Pancreas (tissue), 10 donors: ENCODE measurements at places on chromosomes 4 and X. TPM values are rescaled to one million over a fixed set of nuclear protein-coding genes. Genes with fewer than 3 reads are reported as not detected.

Gene ANXA5
- polyA plus RNA-seq, result 149 TPM

GRCh38 chrX:586351-586750 lies 44.2 kb upstream of the SHOX start:
- H3K4me3 ChIP-seq, result no peak overlapping the region
- H3K4me1 ChIP-seq, result no peaks in the 10 kb centered on the region
- H3K27ac ChIP-seq, result no peak overlapping the region
- no peak for DNase-seq
- no peaks in the 10 kb centered on the region for H3K36me3 ChIP-seq
- no peaks in the 10 kb centered on the region for H3K27me3 ChIP-seq

Gene DMRTC1
- polyA plus RNA-seq, result not detected

Gene PNMA6A
- 0.91 TPM for polyA plus RNA-seq

- no peaks in the 10 kb centered on the region for H3K4me1 ChIP-seq
- DNase-seq, result no peak
- no peak overlapping the region for H3K4me3 ChIP-seq
- H3K27ac ChIP-seq, result no peak overlapping the region
- no peaks in the 10 kb centered on the region for H3K36me3 ChIP-seq
Measured at GRCh38 chrX:132463411-132463810, 25.4 kb downstream of the MBNL3 start.

Gene P2RY4
- polyA plus RNA-seq, result 0.09 TPM

- no peaks in the 10 kb centered on the region for H3K27me3 ChIP-seq
- H3K4me3 ChIP-seq, result no peak overlapping the region
- no peaks in the 10 kb centered on the region for H3K36me3 ChIP-seq
- H3K27ac ChIP-seq, result no peak overlapping the region
- DNase-seq, result no peak
Measured at GRCh38 chrX:1493877-1494510, 41.3 kb upstream of the ASMTL start.

GRCh38 chrX:97638621-97639020 lies 754.9 kb downstream of the RPA4 start:
- no peaks in the 10 kb centered on the region for H3K4me1 ChIP-seq
- no peaks in the 10 kb centered on the region for H3K27me3 ChIP-seq

DNA sequence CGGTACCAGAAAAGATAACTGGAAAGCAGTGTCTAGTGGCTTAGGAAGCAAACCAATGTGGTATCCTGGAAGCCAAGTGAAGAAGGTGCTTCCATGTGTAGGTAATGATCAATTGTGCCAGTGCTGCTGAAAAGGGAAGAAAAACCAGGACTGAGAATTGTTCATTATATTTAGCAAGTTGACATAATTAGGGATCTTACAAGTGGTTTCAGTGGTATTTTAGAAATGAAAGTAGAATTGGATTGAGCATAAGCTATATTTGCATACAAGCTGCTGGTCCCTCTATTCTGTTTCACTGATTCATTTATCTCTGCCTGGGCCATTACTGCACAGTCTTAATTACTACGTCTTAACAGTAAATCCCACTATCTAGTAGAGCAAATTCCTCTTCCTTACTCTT lies 32.3 kb downstream of the PRDM8 start:
- no peaks in the 10 kb centered on the region for H3K36me3 ChIP-seq
- no peak for DNase-seq
- H3K4me1 ChIP-seq, result no peaks in the 10 kb centered on the region
- no peaks in the 10 kb centered on the region for H3K27me3 ChIP-seq
- H3K27ac ChIP-seq, result no peak overlapping the region

GRCh38 chrX:130848763-130849162 lies 54.2 kb downstream of the ENOX2 start:
- H3K36me3 ChIP-seq, result no peaks in the 10 kb centered on the region
- no peaks in the 10 kb centered on the region for H3K4me1 ChIP-seq
- DNase-seq, result no peak
- H3K4me3 ChIP-seq, result no peak overlapping the region
- no peaks in the 10 kb centered on the region for H3K27me3 ChIP-seq

- no peak overlapping the region for H3K27ac ChIP-seq
- no peaks in the 10 kb centered on the region for H3K4me1 ChIP-seq
- DNase-seq, result no peak
- H3K36me3 ChIP-seq, result no peaks in the 10 kb centered on the region
- no peak overlapping the region for H3K4me3 ChIP-seq
Measured at GRCh38 chr4:165828928-165829327, 44.1 kb upstream of the TLL1 start.

Gene SMARCA5
- polyA plus RNA-seq, result 13.0 TPM

GRCh38 chr4:121777625-121778024 lies 12.7 kb upstream of the SMIM43 start:
- H3K27ac ChIP-seq, result no peak overlapping the region
- no peaks in the 10 kb centered on the region for H3K36me3 ChIP-seq
- no peak for DNase-seq
- no peaks in the 10 kb centered on the region for H3K4me1 ChIP-seq
- H3K27me3 ChIP-seq, result no peaks in the 10 kb centered on the region

DNA sequence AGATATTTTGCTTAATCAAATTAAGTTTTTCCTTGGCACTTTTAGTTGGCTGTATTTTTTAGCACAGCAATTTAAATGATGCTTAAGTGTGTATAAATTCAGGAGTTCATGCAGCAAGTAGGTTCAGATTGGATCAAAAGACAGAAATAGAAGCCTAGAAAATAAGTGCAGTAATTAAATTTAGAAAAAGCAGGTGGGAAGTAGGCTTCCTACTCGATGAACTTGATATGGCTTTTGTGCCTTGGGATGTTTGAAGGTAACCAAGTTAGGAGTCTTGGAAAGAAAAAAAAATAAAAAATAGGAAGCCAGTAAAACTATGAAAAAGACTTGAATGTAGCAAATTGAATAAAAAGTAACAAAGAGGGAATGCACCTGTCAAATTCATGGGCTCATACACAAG lies 372.3 kb downstream of the SPOCK3 start:
- no peak overlapping the region for H3K4me3 ChIP-seq
- no peak overlapping the region for H3K27ac ChIP-seq
- H3K4me1 ChIP-seq, result no peaks in the 10 kb centered on the region
- no peaks in the 10 kb centered on the region for H3K27me3 ChIP-seq

DNA sequence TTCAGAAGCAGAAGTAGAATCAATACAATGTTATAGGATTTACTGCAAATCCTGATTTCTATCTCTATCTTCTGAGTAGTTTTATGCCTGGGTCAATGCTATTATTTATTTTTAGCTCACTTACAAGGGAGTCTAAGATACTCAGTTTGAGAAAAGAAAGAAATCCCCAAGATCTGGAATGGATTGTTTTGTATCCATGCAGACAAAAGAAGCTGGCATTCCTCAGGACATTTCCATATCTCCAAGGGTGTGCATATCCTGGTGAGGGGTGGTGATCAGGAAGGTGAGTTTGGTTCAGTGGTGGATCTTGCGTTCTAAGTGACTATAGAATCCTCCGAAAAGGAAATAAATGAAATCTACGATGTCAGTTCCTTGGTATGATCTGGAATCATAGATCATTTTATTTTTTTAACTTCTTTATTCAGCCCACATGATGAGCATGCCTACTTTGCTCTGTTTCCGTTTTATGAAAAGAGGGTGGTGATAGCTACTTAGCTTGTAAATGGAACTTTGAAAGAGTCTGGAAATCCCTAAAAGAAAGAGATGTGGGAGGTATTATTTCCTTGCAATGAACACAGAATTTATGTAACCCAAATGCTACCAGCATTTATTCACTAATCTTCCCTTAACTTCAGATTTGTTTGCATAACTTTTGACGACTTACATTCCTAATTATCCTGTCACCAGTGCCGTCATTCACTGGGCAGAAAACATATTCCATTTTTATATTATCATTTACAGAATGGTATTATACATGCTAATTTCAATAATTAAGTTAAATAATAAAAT lies 81.1 kb upstream of the RAPGEF2 start:
- no peaks in the 10 kb centered on the region for H3K27me3 ChIP-seq
- H3K4me1 ChIP-seq, result no peaks in the 10 kb centered on the region
- H3K36me3 ChIP-seq, result no peaks in the 10 kb centered on the region

Gene FNIP2
- polyA plus RNA-seq, result 6.3 TPM

DNA sequence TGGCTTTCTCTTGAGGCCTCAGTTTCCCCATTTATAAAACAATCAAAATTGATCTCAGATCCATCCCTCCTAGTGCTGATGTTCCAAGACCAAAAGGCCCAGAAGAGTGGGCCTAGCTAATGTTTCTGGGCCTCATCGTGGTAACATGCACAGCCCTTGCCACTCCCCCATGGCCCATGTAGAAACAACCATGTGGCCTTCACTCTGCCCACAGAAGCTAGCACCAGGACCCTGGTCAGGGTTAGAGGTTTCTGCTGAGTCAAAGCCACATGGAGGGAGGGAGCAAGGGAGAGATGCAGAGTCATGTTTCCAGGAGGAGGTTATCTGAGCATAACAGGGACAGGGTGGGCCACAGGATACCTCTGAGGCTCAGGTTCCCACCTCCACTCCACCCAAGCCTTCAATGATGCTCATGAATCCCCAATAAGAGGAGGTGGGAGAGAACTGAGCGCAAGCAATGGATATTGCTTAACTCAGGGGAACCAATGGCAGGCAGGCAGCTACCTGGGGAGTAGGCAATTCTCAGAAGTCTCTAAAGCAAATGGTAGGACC lies 16.9 kb downstream of the OTUD5 start:
- no peaks in the 10 kb centered on the region for H3K27me3 ChIP-seq
- H3K4me3 ChIP-seq, result no peak overlapping the region
- H3K4me1 ChIP-seq, result peaks cover 3% of the 10 kb centered on the region
- no peak overlapping the region for H3K27ac ChIP-seq
- DNase-seq, result no peak

Gene MAGEA12
- polyA plus RNA-seq, result not detected

GRCh38 chr4:170193496-170193895 lies 103.7 kb upstream of the AADAT start:
- no peaks in the 10 kb centered on the region for H3K27me3 ChIP-seq
- no peak overlapping the region for H3K4me3 ChIP-seq
- H3K36me3 ChIP-seq, result no peaks in the 10 kb centered on the region
- no peak for DNase-seq

Gene SYN1
- polyA plus RNA-seq, result 2.9 TPM

Gene MAGEB17
- polyA plus RNA-seq, result 2.2 TPM

Gene XAGE1A
- polyA plus RNA-seq, result not detected

Gene TCEAL2
- 24.2 TPM for polyA plus RNA-seq

DNA sequence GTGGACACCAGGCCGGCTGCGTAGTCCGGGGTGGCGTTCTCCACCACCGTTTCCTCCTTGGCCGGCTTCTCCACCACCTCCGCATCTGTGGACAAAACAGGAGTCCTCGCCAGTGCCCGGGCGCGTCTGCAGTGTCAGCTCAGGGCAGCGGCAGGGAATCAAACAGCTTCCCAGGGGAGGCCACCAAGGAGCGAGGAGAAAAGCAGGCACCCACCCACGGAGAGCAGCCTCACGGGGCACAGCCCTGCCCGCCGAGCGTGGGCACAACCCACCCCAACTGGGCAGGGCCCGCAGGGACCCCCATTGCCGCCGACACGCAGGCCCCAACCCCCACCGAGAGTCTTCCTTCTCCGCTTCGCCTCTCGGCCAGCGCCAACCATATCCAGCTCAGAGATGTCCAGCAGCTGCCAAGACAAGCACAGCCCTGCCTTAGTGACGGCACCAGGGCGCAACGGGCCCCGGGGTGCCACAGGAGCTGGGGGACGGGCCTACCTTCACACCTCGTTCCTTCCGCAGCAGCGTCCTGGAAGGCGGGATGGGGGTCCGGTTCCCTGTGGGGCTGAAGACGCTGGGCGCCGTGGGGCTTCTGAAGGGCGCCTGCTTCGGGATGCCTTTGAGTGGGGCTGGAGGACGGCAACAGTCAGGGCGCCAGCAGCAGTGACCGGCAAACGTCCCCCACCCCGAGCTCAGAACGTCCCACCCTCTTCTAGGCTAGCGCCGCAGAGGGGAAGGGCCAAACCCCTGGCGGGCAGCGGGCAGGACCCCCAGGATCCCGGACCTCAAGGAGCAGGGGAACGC lies 22.8 kb downstream of the NELFA start:
- peaks cover 33% of the 10 kb centered on the region for H3K36me3 ChIP-seq
- H3K4me3 ChIP-seq, result no peak overlapping the region
- no peak for DNase-seq

GRCh38 chr4:1714303-1715001 lies 2.3 kb upstream of the SLBP start:
- no peak overlapping the region for H3K27ac ChIP-seq
- H3K4me1 ChIP-seq, result no peaks in the 10 kb centered on the region
- no peak for DNase-seq
- H3K4me3 ChIP-seq, result no peak overlapping the region
- H3K36me3 ChIP-seq, result no peaks in the 10 kb centered on the region

DNA sequence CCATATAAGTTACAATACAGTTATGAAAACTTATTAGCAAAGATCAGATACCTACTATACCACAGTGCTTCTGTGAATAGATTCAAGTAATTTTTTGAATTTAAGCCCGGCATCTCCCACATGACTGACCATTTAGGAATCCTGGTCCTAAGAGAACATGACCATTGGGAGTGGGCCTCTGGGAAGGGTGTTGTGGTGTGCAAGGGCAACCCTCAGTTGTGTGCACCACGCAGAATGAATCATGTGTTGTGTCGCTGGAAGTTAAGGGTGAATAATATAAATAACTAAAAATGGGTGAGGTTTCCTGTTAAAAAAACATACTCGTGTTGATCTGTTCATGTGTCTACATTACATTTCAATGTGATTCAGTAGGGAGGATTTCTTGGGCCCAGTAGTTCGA lies 15.5 kb downstream of the CPE start:
- H3K36me3 ChIP-seq, result no peaks in the 10 kb centered on the region
- DNase-seq, result no peak
- H3K27ac ChIP-seq, result no peak overlapping the region
- H3K4me1 ChIP-seq, result no peaks in the 10 kb centered on the region
- H3K27me3 ChIP-seq, result no peaks in the 10 kb centered on the region

Gene TRIM75
- not detected for polyA plus RNA-seq

GRCh38 chr4:122384245-122384644 lies 5.4 kb downstream of the ADAD1 start:
- no peak overlapping the region for H3K4me3 ChIP-seq
- no peak overlapping the region for H3K27ac ChIP-seq
- H3K36me3 ChIP-seq, result no peaks in the 10 kb centered on the region

DNA sequence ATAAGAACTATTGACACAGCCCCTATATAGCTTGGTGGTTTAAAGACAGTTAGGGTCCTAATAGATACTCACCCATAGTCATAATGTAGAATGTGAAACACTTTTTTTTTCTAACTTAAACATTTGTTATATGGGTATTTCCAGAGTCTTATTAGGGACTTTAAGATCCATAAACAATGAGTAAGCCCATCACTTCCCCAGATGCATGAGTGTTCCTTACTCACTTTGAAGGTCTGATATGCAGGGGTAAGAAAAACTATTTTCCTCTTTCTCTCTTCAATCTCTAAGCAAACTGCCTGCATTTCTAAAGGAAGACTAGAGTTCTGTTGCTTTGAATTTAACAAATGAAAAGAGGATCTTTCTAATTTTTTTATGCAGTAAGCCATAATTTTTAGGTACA lies 443.6 kb upstream of the PITX2 start:
- H3K36me3 ChIP-seq, result no peaks in the 10 kb centered on the region
- no peaks in the 10 kb centered on the region for H3K27me3 ChIP-seq
- H3K4me3 ChIP-seq, result no peak overlapping the region
- no peak for DNase-seq
- no peak overlapping the region for H3K27ac ChIP-seq

- no peaks in the 10 kb centered on the region for H3K36me3 ChIP-seq
- H3K27ac ChIP-seq, result no peak overlapping the region
- no peak overlapping the region for H3K4me3 ChIP-seq
- H3K4me1 ChIP-seq, result no peaks in the 10 kb centered on the region
- H3K27me3 ChIP-seq, result no peaks in the 10 kb centered on the region
- DNase-seq, result no peak
Measured at GRCh38 chr4:40998675-40999358, 215.5 kb downstream of the APBB2 start.

GRCh38 chr4:43882470-43882869 lies 566.1 kb downstream of the KCTD8 start:
- no peaks in the 10 kb centered on the region for H3K4me1 ChIP-seq
- H3K27me3 ChIP-seq, result no peaks in the 10 kb centered on the region
- H3K27ac ChIP-seq, result no peak overlapping the region
- H3K4me3 ChIP-seq, result no peak overlapping the region
- DNase-seq, result no peak
- H3K36me3 ChIP-seq, result no peaks in the 10 kb centered on the region
